ENCODE measurements at places on chromosomes 4 and X.

- DNase-seq = peak; percentile 20
Observed at GRCh38 chrX:107716118-107716684, 59.4 kb downstream of the TSC22D3 start.

DNA sequence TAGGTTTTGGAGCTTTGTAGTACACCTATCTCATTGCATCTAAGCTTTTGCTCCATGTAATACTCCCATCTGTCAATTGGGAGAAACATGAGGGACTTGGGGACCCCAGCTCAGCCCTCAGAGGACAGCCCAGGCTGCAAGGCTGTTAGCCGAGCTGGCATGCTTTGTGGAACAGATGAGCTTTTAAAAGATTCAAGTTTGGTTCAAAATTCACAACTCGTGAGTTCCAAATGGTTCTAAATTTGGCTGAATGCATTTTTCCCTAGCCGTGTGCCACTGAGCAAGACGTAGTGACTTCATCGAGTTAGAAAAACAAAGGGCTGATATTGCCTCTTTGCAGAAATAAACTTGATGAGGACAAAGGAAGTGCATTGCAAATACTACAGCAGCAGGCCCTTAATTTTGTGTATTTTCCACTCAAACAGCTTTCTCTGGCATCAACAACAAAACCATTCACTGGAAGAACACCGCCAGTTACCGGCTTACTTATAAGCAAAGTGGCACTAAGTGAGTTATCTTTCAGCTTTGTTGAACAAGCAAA, 165.0 kb upstream of the HS3ST1 start:
- DNase-seq = no peak

DNA sequence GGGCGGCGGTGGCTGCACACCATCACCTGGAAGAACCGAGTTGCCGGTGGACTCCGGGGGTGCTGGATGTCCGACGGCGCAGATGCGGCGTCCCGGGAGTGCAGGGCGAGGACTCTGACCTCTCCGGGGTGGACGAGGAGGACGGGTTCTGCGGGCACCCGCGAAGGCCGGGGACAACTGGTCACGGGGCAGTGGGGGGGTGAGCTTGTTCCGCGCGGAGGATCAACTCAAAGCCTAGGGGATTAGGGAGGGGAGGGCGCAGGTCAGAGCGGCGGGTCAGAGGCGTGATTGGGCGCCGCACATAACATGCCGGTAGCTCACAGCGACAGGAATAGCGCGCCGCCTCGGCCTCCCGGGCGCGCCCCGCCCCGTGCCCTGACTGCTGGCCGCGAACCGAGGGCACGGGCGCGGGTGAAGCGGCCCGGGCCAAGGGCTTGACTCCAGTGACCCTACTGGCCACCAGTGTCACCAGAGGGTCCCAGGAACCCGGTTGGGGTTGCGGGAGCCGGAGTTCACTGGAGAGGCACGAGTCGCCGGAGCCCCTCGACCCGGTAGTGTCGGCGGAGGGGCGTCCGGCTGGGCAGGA, at the start of gene KLHL34:
Gene KLHL34, minus strand, starts transcription at position 179 of the 586 bp plus-strand sequence. CDS start 542 bp downstream, outside the sequence.
- DNase-seq = no peak

DNA sequence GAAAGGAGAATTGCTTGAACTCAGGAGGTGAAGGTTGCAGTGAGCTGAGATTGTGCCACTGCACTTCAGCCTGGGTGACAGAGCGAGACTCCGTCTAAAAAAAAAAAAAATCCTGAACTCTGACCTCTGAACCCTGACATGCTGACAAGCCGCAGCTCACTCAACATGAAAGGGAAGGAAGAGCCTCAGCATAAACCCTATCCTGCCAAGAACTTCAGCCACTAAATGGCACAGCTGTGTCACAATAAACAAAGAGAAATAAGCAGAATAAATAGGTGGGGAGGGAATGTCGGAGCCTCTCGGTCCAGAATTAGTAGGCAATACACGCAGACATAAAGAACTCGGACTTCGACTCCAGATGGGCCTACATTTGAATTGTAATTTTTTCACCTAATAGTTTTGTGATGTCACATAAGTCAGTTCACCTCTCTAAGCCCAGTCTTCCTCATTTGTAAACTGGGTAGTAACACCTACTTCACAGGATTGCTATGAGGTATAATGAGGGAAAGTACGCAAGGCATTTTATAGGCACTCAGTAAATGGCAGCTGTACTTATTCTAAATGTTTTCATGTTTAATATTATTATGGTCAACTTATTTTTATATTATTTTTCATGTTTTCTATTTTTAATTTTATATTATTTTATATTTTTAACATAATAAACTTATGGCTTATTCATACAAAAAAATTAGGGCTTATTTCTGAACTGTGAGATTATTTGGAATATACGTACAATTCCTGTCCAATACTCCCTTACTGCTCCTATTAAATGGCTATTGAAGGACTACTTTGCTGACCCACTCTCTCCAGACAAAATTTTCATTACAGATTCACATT, 243.4 kb downstream of the SCFD2 start:
- no peak for DNase-seq

DNA sequence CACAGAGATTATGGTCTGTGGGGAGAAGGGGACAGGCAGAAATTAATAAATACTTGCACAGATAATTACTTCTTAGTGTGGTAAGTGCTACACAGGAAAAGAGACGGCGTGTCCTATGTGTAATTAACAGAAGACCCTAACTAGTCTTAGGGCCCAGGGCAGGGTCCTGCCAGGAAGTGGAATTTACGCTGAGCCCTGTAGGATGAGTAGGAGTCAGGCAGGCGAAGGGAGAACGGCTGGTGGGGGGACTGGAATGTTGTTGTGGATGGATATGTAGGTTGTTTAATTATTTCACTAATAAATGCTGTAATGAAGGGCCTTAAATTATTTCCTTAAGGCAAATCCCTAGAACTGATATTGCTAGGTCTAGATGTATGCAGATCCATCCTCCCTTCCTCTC, 26.7 kb upstream of the MFAP3L start:
- DNase-seq = no peak

GRCh38 chrX:130086447-130087206, 23.7 kb downstream of the ELF4 start:
- no peak for DNase-seq
